ENCODE measurements at places on chromosomes 1 and 21. TPM values are rescaled to one million over a fixed set of nuclear protein-coding genes. Genes with fewer than 3 reads are reported as not detected.

GRCh38 chr1:29711582-29712283, 475.4 kb downstream of the PTPRU start:
- no peaks in the 10 kb centered on the region for H3K4me1 ChIP-seq
- no peaks in the 10 kb centered on the region for H3K27me3 ChIP-seq
- H3K27ac ChIP-seq: no peak overlapping the region
- H3K4me3 ChIP-seq: no peak overlapping the region

DNA sequence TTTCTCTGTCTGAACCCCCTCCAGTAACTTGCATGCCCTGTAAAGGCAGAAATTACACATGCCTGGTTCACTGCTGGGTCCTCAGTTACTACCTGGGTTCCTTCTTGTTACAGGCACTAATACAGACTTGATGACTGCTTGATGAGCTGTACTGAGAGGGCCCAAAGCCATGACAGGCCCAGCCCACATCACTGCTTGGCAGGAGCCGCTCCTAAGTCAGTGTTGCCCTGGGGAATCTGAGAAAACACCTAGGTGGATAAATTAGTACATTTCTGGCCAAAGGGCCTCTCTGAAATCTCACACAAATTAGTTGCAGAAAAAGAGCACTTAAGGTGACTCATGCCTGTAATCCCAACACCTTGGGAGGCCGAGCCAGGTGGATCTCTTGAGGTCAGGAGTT, 37.8 kb upstream of the IRF2BP2 start:
- no peak for DNase-seq
- no peak overlapping the region for H3K27ac ChIP-seq
- H3K4me1 ChIP-seq: no peaks in the 10 kb centered on the region
- H3K4me3 ChIP-seq: no peak overlapping the region
- no peaks in the 10 kb centered on the region for H3K27me3 ChIP-seq
- H3K36me3 ChIP-seq: no peaks in the 10 kb centered on the region

DNA sequence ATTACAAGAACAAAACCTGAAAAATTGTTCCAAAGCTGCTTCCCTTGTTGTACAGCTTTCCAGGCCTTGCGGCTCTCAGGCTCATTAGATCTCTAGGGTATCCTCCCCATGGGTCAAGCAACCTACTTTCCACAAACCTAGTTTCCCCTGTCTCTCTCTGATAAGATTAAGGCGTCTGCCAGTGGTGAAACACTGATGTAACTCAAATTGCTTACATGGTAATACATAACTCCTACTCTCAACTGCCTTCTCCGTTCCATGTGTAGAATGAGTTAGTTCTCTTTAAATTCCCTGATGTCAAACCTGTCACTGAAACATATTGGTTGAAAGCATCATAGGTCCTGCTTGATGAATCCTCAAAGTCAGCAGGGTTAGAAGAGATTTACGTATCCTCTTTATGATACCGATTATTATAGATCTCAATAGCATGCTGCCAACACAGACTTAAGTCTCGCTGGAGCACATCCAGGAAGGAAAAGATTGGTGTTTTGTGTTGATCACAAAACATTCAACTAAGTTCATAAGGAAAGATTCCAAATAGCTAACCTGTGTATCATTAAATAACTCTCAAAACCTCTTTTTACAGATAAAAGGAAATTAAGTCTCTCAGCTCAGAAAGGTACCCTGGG, 10.6 kb downstream of the PPP1R15B start:
- no peaks in the 10 kb centered on the region for H3K27me3 ChIP-seq
- no peak overlapping the region for H3K27ac ChIP-seq
- DNase-seq: no peak

DNA sequence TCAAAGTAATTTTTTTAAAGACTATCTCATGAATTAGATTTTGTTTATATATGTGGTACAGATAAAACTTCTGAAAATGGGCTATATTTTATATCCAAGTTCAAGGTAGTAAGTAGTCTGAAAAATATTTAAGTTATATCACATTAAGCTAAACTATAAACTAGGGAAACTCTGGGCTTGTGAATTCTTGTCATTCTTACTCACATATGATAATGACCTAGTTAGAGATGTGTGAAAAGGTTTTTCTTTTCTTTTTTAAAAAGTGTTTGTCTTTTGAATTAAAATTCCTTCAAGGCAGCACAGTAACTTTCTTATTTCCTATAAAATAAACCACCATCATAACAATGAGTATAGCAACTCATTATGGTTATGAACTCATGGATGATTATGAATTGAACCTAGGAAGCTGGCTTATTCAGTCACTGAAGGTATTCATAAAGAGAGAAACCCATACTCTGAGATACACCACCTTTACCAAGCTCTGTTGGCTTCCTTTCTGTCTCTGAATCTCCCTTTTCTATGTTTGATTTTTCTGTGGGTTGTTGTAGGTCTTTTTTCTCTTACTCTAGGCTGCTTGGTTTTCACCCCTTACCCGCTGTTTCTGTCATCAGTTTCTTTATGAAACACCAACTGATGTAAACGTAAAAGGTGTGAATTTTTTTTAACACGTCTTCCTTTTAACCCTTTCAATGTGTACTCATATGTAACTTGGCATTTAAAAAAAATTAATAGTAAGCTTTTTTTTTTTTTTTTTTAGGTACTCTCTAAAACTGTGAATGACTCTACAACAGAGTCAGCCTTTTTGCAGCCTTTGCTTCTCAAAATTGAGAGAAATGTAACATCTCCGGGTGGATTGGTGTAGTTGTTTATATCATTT, 25.2 kb downstream of the IL12RB2 start:
- no peak overlapping the region for H3K4me3 ChIP-seq
- no peak for DNase-seq
- H3K36me3 ChIP-seq: no peaks in the 10 kb centered on the region
- H3K27me3 ChIP-seq: no peaks in the 10 kb centered on the region
- no peak overlapping the region for H3K27ac ChIP-seq

DNA sequence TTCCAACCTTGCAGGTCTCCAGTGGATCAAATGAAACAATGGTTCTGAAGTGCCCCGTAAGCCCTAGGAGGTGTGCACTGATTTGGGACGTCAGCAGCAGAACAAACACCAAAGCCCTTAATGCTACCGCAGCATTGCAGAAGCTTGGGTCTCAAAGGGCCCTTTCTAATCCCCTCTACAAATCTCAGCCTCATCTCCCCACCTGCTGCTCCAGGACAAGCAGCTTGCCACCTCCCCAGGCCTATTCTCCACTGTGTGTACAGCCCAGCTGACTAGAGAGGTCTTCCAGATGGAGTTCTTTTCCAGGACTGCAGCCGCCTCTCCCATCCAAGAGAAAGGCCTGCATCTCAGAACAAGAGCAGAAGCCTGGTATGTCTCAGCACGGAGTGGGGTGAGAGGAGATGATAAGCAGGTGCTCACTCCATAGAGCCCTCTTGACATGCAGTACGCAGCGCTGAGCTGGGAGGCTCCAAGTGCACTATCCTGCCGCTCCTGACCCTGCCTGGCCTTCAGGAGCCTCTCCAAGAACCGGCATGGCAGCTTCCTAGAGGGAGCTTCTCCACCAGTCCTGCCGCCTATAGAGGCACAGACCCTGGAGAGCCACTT, 46.3 kb downstream of the MRPL37 start:
- no peak overlapping the region for H3K27ac ChIP-seq
- no peak overlapping the region for H3K4me3 ChIP-seq
- peaks cover 24% of the 10 kb centered on the region for H3K4me1 ChIP-seq
- no peak for DNase-seq
- no peaks in the 10 kb centered on the region for H3K36me3 ChIP-seq

- no peak overlapping the region for H3K4me3 ChIP-seq
- H3K27me3 ChIP-seq: no peaks in the 10 kb centered on the region
- no peaks in the 10 kb centered on the region for H3K4me1 ChIP-seq
- H3K36me3 ChIP-seq: no peaks in the 10 kb centered on the region
Measured at GRCh38 chr1:56301791-56302190, 277.6 kb downstream of the PLPP3 start.

DNA sequence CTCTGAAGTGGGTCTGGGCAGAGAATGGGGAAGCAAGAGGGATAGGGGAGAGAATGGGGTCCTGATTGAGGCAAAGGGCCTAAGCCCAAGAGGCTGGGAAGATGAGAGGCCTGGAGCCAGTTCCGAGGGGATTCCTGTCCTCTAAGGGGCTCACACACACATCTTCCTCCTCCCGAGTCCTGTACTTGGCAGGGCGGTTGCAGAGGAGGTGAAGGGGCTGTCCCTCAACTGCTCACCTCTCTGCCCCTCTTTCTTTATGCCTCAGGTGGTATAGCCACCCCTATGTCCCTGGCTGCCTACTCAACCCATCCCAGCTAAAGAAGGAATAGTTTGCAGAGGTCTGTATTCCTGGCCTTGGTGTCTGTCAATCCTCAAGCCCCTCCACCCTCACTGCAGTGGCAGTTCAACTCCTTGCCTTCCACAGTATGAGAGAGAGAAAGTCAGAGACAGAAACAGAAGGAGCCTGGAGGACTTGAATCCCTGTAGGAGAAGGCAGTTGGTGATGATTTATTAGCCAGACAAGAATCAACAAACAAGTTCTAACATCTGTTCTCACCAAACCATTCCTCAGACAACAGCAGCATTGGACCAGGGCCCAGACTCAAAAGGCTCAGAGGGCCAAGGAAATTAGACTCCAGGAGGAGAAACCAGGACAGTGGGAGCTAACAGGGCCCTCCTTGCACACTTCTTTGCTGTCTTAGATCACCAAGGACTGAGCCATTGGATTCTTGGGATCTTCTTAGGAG, 10.7 kb downstream of the SH2D2A start:
- DNase-seq: peak; percentile 62
- no peak overlapping the region for H3K4me3 ChIP-seq

- H3K27ac ChIP-seq: no peak overlapping the region
- no peaks in the 10 kb centered on the region for H3K27me3 ChIP-seq
- no peak overlapping the region for H3K4me3 ChIP-seq
- DNase-seq: no peak
- no peaks in the 10 kb centered on the region for H3K36me3 ChIP-seq
- peaks cover 6% of the 10 kb centered on the region for H3K4me1 ChIP-seq
Measured at GRCh38 chr21:45421071-45421845, 16.3 kb downstream of the COL18A1 start.

DNA sequence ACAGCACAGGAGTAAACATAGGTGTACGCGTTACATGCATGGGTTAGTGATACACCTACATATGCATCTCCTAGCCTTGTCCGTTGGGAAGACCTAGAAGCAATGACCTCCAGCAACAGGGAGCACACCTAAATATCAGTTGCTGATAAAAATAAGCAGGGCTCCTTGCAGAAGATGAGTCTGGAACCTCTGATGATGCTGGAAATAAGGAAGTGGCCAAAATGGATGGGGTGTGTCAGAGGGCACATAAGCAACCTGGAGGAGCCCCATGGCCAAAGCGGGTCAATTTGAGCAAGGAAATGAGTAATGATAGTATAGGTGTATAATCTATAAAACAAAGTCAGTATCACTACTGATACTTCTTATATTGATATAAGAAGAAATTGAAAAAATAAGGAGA, 13.7 kb downstream of the ADARB1 start:
- no peak overlapping the region for H3K27ac ChIP-seq
- no peak for DNase-seq
- no peaks in the 10 kb centered on the region for H3K4me1 ChIP-seq
- no peak overlapping the region for H3K4me3 ChIP-seq
- no peaks in the 10 kb centered on the region for H3K36me3 ChIP-seq
- no peaks in the 10 kb centered on the region for H3K27me3 ChIP-seq

DNA sequence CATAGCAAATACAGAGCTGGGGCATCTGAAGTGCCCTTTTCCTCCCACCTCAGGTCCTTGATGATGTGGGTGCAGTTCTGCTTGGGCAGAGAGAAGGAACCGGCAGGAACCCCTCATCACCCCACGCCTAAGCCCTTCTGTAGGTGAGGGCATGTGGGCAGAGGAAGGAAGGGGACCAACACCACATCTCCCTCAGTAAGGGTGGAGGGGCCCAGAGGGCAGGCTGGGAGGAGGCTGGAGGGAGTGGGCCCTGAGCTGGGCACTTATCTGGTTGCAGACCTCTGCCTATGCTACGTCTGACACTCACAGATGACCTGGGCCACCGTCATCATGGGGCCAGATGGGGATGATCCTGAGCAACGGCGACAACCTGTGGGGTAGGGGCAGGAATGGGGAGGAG, 11.0 kb downstream of the ZNF687 start:
- no peaks in the 10 kb centered on the region for H3K36me3 ChIP-seq
- no peaks in the 10 kb centered on the region for H3K27me3 ChIP-seq
- no peak overlapping the region for H3K4me3 ChIP-seq
- no peak for DNase-seq
- no peaks in the 10 kb centered on the region for H3K4me1 ChIP-seq

GRCh38 chr21:31813862-31814261, 59.0 kb upstream of the HUNK start:
- no peak overlapping the region for H3K27ac ChIP-seq
- no peaks in the 10 kb centered on the region for H3K4me1 ChIP-seq
- no peaks in the 10 kb centered on the region for H3K27me3 ChIP-seq

GRCh38 chr1:221015159-221015790, 136.0 kb downstream of the HLX start:
- no peaks in the 10 kb centered on the region for H3K4me1 ChIP-seq
- H3K36me3 ChIP-seq: no peaks in the 10 kb centered on the region
- no peaks in the 10 kb centered on the region for H3K27me3 ChIP-seq
- no peak overlapping the region for H3K27ac ChIP-seq
- H3K4me3 ChIP-seq: no peak overlapping the region

GRCh38 chr1:89630048-89630447, 2.9 kb upstream of the LRRC8C start:
- no peak overlapping the region for H3K27ac ChIP-seq
- H3K4me1 ChIP-seq: peaks cover 13% of the 10 kb centered on the region
- no peak for DNase-seq
- H3K36me3 ChIP-seq: no peaks in the 10 kb centered on the region
- H3K4me3 ChIP-seq: no peak overlapping the region
- no peaks in the 10 kb centered on the region for H3K27me3 ChIP-seq

- H3K36me3 ChIP-seq: no peaks in the 10 kb centered on the region
- H3K4me1 ChIP-seq: no peaks in the 10 kb centered on the region
- H3K4me3 ChIP-seq: no peak overlapping the region
- H3K27me3 ChIP-seq: no peaks in the 10 kb centered on the region
- DNase-seq: peak; percentile 57
- no peak overlapping the region for H3K27ac ChIP-seq
Measured at GRCh38 chr21:30434033-30434631, 4.1 kb downstream of the KRTAP13-4 start.

GRCh38 chr1:235030919-235031596, 97.6 kb downstream of the TOMM20 start:
- H3K4me3 ChIP-seq: no peak overlapping the region
- no peak for DNase-seq
- H3K27me3 ChIP-seq: no peaks in the 10 kb centered on the region
- no peaks in the 10 kb centered on the region for H3K36me3 ChIP-seq
- no peaks in the 10 kb centered on the region for H3K4me1 ChIP-seq

GRCh38 chr1:157878059-157878458, 36.5 kb upstream of the CD5L start:
- no peak for DNase-seq
- H3K27ac ChIP-seq: no peak overlapping the region
- no peaks in the 10 kb centered on the region for H3K27me3 ChIP-seq
- no peaks in the 10 kb centered on the region for H3K36me3 ChIP-seq

Gene OR2L3
- total RNA-seq: not detected

Gene NOS1AP
- total RNA-seq: 4.1 TPM

Gene RIMKLA
- total RNA-seq: 2.6 TPM

Gene PCAT6
- 29.4 TPM for total RNA-seq

Gene GPR25
- not detected for total RNA-seq
